ENCODE measurements at places on chromosomes 1 and 21.

- DNase-seq = peak; percentile 44
Measured at GRCh38 chr21:32921632-32922230, 104.0 kb upstream of the OLIG2 start.

DNA sequence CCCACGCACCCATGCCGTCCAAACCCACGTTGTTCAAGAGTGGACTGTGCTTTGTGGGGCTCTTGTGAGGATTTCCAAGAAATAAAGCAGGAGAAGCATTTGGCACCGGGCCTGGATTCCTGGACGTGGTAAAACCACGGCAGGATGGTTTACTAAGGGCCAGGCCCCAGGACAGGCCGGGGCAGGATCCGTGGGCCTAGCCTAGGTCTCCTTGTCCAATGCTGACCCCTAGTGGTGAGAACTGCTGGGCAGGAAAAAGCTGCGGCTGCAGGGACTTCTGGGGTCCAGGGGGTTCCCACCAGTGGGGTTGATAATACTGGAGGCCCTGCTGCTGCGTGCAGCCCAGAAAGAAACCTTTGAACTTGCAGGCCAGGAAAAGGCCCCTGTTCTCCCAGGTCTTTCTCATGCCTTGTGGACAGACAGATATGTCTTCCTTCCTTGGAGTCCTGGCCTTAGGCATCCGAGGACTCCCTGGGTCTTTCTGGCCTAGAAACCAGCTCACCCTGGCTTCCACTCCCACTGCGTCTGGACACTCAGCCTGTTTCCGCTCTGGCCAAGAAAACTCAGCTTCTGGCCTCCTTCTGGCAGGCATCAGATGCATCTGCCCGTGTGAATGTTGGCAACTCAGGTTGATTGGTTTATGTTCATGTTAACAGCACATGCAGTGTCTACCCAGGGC lies 106.9 kb upstream of the TMEM51 start:
- DNase-seq = peak; percentile 36

DNA sequence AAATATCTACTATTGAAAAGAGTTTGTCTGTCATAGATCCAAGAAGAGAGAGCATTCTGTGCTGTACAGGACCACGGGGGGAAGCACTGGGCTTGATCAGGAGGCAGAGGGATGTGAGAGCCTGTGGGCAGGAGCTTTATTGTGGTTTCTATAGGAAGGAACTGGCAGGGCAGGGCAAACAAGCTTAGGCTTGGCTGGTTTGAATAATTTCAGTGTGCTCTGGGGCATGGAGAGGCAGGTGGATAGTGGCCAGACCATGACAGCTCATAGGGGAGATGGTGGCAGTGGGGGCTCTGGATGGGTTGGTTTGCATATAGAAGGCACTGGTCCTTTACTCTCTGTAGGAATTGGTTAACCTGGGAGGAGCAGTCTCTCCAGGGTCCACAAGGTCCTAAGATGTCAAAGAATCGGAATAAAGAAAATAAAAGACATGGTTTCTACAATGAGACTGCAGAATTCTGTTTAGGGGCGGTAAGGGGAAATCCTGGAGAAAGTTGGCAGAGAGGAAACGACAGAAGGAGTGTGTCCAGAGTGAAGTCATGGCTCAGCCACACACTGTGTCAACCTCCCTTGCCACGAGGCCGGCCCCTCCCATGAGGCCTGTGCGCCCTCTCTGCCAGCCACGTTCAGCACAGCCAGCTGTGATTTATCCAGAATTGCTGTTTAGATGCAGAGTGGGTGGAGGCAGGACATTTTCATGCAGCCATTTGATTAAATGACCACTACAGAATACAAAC lies 81.7 kb upstream of the PGBD5 start:
- no peak for DNase-seq

DNA sequence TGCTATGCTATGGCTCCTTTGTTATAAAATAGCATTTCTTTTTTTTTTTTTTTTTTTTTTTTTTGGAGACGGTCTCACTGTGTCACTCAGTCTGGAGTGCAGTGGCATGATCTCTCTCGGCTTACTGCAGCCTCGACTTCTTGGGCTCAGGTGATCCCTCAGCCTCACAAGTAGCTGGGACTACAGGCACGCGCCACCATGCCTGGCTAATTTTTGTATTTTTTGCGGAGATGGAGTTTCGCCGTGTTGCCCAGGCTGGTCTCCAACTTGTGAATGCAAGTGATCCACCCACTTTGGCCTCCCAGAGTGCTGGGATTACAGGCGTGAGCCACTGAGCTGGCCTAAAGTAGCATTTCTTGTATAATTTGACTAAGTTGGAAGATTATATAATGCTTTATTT lies 10.8 kb downstream of the CAMTA1 start:
- no peak for DNase-seq

- no peak for DNase-seq
Measured at GRCh38 chr1:161899091-161899490, 124.6 kb downstream of the OLFML2B start.

GRCh38 chr1:229067546-229067945 lies 203.4 kb upstream of the RAB4A start:
- DNase-seq = no peak

- DNase-seq = no peak
Measured at GRCh38 chr21:28151758-28152157, 840.9 kb downstream of the LTN1 start.

DNA sequence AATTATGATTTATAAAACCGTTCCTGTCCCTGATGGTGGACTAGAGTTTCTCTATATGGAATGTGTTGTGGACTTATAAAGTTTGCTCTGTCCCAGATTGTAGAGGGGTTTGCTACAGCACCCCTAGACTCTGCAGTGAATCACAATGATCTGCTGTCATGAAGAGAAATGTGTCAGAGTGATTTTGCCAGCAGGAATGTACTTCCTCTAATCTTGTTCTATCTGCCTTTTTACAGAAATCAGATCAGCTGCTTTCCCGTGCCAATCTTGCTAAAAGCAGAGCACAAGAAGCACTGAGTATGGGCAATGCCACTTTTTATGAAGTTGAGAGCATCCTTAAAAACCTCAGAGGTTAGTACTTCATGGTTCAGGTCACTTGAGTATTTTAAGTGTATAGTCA lies 52.0 kb downstream of the LAMC2 start:
- DNase-seq = no peak

DNA sequence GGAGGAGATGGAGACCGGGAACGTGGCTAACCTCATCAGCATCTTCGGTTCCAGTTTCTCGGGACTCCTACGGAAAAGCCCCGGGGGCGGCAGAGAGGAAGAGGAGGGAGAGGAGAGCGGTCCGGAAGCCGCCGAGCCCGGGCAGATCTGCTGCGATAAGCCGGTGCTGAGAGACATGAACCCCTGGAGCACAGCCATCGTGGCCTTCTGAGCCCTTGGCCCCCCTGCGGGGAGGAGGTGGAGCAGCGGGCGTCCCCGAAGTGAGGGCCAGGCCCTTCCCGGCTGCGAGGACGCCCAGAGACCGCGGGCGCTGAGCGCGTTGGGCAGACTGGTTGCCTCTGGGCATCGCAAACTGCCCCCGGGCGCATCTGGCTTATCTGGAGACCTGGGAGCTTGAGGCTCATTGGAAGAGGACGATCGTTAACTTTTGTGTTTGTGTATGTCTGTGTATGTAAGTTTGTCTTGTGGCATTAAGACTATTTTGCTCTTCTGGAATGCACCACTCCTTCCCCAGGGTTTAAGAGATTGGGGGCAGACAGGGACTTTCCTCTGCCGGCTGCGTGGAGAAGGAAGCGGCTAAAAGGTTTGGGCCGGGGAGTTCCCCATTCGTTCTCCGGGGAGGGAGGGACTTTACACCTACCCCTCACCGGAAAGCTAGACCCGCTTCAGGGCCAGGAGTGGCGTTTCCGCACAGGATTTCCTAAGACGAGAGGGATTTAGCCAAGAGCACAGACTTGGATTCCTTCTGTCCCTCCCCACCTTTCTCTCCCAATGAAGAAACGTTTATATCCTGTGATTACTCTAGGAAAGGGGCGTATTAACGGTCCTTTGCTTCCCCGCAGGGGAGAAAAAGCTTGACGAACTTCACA lies 1.4 kb downstream of the IER5 start:
- DNase-seq = peak; percentile 57

GRCh38 chr1:50427818-50428779 lies 4.9 kb upstream of the DMRTA2 start:
- DNase-seq = no peak

GRCh38 chr1:51708911-51709760 lies 92.2 kb downstream of the OSBPL9 start:
- no peak for DNase-seq

DNA sequence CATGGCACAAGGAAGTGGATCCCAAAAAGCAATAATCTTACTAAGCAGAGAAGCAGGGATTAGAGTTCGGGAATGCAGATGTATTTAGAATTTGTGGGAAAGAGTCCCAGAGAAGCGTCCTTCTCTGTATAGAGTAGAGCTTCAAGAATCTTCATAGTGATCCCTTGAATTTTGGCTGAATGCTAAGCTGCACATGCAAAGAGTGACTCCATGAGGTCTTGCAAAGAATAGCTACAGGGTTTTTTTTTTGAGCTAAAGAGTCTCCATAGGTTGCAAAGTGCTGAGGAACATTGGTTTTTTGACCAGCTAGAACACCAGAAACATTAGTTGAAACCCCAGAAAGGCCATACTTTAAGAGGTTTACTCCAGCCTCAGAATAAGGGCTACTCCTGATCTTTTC lies 206.7 kb downstream of the CTH start:
- no peak for DNase-seq

GRCh38 chr1:36971852-36972618 lies 62.3 kb downstream of the GRIK3 start:
- DNase-seq = no peak

DNA sequence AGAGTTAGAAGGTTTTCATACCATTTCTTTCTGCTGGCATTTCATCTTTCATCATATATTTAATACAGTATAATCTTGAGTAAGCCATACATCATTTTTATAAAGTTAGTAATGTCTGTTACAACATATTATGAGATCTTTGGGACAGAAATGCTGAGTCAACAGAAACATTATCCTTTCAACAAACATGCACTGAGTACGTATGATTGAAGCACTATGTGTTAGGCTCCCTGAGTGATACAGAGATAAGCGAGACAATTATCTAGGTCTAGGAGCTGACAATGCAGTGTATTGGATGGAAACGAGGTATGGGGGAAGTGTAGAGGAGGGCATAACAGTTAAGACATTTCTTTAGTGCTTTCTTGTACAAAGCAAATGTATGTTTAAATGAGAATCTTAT lies 19.7 kb upstream of the GPR52 start:
- DNase-seq = no peak

DNA sequence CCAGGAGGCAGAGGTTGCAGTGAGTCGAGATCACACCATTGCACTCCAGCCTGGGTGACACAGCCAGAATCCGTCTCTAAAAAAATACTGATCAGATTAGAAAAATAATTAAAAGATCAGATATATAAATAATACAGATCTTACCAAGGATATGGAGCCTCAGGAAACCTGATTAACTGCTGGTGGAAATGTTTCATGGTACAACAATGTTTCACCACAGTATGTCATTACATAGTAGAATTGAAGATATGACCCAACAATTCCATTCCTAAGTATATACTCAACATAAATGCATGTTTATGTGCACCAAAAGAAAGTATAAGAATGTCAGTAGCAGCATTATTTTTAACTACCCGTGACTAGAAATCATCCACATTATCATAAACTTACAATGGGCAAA lies 41.7 kb downstream of the CD53 start:
- no peak for DNase-seq

Measured in activated CD4-positive, alpha-beta T cell treated with anti-CD3 and anti-CD28 coated beads for 24 hours (primary cell).